ENCODE measurements at places on chromosomes 11 and 22.

- DNase-seq, result no peak
Measured at GRCh38 chr11:18270102-18270501, 4.0 kb downstream of the SAA1 start.

DNA sequence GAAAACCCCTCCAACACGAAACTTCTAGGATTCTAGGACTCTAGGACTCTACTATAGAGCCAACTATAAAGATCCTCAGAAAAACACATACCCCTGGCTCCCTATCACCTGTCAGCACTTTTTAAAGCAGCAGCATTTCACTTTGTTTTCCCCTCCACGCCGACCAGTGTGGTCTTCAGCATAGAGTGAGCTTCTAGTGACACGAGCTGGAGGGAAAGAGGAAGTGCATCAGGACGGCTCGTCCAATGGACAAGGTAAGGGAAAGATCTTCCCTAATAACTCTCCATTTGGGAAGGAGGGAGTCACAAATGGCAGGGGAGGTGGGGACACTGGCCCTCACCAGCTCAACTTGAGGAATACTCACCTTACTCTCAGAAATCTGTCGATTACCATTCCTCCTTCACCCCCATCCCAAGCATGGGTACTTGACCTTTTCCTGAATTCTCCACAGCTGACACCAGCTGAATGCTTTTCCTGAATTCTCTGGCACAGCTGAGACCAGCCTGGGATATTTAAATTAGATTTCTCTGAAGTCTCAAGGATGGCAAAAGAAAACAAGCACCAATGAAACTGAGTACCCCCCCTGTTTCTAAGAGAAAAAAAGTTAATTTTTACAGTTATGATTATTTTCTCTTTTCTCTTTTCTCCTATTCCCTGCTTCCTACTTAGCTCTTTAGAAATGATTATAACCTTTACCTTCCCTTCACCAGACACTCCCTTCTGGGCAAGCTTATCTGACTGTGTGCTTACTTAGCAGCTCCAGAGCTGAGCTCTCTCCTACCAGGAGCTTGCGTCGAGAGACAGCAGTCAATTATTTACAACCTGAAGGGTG lies 33.3 kb upstream of the NNMT start:
- peak; percentile 80 for DNase-seq

GRCh38 chr11:121630041-121630440 lies 177.3 kb upstream of the SORL1-AS1 start:
- DNase-seq, result peak; percentile 87

DNA sequence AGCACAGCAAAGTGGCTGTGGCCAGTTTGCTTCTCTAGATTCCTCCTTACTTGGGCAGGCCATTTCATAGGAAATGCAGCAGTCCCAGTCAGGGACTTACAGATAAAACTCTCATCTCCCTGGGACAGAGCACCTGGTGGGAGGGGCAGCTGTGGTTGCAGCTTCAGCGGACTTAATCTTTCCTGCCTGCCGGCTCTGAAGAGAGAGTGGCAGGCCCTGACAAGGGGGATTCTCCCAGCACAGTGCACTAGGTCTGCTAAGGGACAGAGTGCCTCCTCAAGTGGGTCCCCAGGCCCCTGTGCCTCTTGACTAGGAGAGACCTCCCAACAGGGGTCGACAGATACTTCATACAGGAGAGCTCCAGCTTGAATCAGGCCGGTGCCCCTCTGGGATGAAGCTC lies 1649.1 kb downstream of the LRRC4C start:
- no peak for DNase-seq

DNA sequence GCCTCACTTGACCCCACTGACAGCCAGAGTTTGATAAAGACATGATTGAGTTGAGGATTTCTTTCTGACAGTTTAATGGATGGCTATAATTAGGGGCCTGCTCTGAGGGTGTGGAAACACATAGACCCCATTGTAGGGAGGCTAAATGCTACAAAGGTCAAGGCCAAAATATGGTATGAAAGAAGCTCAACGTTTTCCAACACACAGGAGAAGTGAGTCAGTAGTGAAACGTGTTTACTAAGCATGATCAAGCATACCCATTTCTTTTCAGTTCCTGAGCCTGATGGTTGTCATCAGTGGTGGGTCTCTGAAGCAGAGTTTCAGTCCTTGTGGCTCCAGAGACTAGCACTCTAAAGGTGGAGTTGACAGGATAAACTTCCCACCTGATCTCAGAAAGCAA lies 69.7 kb downstream of the SNX19 start:
- no peak for DNase-seq

DNA sequence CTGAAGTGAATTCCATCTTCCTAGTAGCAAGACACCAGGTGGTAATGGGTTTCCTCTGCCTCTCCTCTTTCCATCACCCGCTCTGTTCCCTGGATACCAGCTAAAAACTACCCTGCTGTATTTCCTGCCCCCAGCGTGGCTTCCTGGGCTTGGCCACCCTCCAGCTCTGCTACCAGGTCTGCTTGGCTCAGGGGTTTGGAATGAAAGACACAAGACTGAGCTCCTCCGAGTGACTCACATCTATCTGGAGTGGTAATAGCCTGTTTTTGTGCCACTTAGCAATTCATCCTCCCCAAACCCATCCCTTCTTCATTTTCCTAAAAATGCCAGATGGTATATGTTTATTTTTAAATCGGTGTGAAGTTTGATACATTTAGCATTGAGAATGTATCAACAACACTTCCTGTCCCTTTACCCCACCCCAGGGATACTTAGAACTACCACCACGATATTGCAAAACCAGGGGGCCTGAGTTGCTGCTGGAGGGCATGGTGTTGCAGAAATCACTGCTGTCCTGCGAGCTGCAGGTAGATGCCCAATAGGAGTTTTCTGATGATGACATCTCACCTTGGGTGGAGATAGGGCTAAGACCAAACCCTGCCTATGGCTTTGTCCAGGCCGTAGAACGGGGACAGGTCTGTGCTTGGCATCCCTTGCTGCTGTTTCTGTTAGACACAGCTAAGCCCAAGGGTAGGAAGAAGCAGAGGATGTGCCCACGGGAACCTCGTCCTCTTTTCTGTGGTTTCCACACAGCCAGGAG lies 7.5 kb upstream of the MICAL3 start:
- DNase-seq, result peak; percentile 92

- DNase-seq, result no peak
Measured at GRCh38 chr11:56394381-56394780, 18.1 kb upstream of the OR5AL1 start.

- no peak for DNase-seq
Measured at GRCh38 chr22:28249402-28249801, 330.3 kb upstream of the PITPNB start.

- DNase-seq, result peak; percentile 93
Measured at GRCh38 chr22:42939941-42940653, 74.9 kb downstream of the PACSIN2 start.

GRCh38 chr11:11450744-11451362 lies 97.8 kb upstream of the CSNK2A3 start:
- peak; percentile 30 for DNase-seq

GRCh38 chr11:13726456-13726855 lies 58.0 kb downstream of the FAR1 start:
- DNase-seq, result no peak

DNA sequence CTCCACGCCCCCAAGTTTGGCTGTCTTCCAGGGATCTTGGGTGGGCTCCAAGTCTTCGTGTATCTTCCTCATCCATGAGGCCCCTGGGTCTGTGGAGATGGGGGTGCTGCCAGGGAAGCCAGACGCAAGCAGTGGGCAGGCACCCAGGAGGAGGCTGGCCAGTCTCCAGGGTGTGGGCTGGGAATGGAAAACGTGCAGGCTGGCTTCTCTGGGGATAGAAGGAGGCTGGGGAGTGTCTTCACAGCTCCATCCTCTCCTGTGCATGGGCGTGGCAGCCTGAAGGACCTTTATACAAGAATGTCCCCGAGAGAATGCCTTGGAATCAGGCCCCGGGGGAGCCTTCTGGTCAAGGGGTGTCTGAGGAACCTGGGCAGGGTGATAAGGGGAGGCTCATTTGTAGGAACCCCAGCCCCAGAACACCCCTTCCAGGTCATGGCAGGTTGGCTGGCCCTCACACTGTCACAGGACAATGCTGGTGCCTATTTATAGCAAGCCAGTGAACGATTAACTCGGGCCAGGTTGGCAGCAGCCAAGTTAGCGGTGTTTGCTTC lies 14.0 kb downstream of the SGSM1 start:
- DNase-seq, result no peak

DNA sequence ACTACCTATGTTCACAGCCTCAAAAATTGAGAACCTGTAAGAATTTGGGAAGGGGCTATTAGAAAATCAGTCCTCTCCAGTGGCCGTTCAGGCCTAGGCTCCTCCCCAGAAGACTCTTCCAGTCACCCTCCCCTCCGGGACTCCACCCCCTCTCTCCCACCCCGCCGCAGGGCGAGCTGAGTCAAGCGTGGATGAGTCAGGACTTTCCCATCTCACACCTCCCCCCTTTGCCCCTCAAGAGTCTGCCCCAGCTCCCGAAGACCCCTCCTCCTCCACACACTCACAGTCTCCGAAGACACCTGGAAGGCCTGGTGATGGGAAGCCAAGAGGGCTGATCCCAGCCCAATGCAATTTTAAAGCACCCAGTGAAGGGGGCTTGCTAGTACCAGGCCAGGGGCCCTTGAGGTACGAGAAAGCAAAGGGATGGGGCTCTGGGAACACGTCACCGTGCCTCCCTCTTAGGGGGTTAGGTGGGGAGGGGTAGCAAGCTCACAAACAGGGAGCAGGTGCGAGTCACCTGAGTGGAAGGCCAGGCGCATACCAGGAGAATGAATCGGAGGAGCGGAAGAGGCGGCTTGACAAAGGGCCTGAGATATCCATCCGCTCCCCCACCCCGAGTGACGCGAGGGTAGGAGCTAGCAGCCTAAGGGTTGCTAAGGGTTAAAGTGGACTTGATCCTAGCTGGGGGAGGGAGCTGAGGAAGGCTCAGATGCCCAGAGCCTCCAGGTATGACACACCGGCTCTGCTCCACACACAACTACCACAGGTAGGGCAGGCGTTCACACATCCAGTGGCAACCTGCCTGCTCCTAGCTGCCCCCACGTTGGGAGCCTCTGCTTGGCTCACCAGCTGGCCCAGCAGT lies 13.6 kb downstream of the BCL9L start:
- peak; percentile 93 for DNase-seq

- DNase-seq, result peak; percentile 97
Measured at GRCh38 chr11:70244698-70245097, 25.8 kb upstream of the PPFIA1 start.

- peak; percentile 5 for DNase-seq
Measured at GRCh38 chr11:11081776-11082175, 223.9 kb upstream of the ZBED5 start.

- no peak for DNase-seq
Measured at GRCh38 chr11:64131683-64132190, 34.2 kb downstream of the MACROD1 start.

- DNase-seq, result no peak
Measured at GRCh38 chr11:12749442-12749841, 75.2 kb downstream of the TEAD1 start.

GRCh38 chr11:59822989-59823566 lies 12.5 kb upstream of the MRPL16 start:
- peak; percentile 76 for DNase-seq

Data from choroid plexus epithelial cell (primary cell).